ENCODE measurements at places on chromosomes 12 and 14.

DNA sequence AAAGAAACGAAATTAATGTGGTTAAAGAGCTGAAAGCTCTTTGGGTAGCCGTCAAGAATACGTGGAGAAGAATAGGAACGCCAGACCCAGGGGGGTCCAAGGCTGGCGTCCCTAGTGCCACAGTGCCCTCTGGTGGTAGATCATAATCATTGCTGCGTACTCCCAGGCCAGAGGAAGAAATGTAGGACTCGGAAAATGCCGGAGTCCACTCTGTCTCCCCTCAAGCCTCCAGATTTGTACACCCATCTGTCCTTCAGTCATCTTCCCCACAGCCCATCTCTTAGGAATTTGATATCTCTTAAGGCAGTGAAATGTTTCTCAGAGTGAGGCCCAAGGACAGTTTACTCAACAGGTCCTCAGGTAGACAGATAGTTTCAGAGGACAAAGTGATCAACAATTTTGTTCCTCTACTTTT, 25.4 kb upstream of the PLEKHG6 start:
- DNase-seq = no peak

GRCh38 chr14:89899291-89899690, 55.2 kb downstream of the EFCAB11 start:
- DNase-seq = no peak

GRCh38 chr12:100265732-100266584, 921 bp downstream of the DEPDC4 start:
- no peak for DNase-seq

DNA sequence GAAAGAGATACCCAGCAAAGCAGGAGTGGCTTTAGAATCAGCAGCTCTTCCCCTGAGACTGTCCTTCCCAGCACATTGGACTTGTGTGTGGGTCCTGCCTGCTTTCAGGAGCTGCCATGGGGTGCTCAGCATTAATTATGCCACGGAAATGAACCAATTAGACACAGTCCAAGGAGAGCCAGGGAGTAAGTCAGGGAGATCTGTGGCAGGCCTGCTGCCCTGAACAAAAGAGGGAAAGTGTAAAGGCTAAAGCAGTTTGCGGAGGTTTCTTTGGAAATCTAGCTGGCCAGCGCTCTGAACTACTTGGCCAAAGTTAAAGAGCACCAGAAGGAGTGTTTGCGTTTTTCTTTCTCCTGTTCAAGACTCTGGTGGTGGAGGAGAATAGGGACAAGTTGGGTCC, 65.7 kb upstream of the SRSF5 start:
- no peak for DNase-seq

- no peak for DNase-seq
These were observed 16.0 kb downstream of the PLD4 start for GRCh38 chr14:104940526-104941150.

- no peak for DNase-seq
These were observed 4.9 kb downstream of the CD9 start for GRCh38 chr12:6205144-6205539.

DNA sequence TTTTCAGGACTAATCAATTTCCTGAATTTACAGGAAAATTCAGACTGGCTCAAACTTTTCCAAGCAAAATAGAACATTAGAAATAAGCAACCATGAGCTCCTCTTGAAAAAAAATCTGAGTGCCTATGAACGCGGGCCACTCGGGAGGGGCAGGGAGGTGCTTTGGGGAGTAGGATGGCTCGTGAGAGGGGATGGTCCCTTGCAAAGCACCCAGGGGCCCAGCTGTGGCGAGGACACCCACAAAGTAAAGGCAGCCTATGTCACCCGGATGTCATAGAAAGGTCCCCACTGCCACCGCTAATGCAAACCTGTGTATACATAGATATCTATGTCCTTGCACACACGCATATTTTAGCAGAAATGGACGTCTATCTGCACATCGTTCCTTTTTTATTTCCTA, 309.9 kb downstream of the ADGRD1 start:
- no peak for DNase-seq

DNA sequence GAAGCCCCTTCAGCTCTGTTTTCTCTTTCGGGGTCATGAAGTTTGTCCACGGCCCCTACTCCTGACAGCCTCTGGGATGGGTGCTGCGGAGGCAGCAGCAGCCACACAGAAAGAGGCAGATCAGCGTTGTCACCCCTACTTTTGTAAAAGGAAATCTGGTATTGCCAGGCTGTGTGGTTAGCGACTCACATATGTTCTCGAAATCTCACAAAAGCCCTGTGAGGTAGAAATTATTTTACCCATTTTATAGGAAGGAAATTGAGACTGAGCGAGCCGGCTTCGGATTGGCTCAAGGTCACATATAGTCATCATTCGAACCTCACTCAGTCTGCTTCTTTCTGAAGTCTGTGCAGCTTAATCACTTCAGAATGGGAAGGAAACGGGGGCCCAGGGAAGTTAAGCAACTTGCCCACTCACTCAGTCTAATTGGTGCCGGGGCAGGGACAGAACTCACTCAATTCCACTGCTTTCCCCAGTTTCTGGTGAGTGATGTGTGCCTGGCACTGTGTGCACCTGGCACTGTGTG, 1.1 kb upstream of the CKAP4 start:
- DNase-seq = no peak

GRCh38 chr14:99824776-99825175, 31.6 kb downstream of the EML1 start:
- DNase-seq = no peak

DNA sequence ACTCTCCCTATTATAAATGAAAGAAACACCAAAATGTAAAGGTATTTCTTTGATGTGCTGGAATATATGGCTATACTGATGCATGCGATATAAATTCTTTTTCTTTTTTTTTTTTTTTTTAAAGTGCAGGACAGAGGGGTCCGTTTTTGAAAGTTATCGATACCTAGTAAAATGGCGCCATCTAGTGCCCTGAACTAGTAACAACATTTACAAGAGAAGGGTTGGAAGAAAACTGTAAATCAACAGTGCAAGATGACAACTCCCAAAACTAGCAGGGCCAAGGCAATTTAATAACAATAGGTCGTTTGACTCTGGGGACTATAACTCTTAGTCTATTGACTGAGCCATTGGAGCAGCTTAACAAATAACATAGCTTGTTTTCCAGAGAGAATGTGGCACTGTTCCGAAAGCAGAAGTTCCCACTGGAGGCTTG, 137.7 kb downstream of the SPTSSA start:
- no peak for DNase-seq

DNA sequence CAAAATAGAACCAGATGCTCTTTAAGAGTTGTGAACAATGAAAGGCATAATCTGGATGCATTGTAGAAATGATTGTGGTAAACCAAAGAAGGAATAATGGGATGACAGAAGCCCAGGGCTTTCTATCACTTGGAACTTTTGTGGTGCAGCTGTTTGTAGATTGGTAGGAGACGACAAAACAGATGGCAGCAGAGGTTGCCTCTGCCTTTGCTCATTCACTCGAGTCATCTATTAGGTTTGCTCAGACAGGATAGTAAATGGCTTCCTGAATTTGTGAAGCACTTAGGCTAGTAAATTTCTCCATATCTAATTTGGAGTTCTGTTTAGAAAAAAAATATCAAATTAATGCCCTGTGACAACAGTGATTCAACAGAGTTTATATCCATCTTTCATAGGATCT, 78.4 kb downstream of the FGD4 start:
- DNase-seq = no peak

- DNase-seq = no peak
These were observed 770.9 kb upstream of the FOXG1 start for GRCh38 chr14:27995691-27996090.

DNA sequence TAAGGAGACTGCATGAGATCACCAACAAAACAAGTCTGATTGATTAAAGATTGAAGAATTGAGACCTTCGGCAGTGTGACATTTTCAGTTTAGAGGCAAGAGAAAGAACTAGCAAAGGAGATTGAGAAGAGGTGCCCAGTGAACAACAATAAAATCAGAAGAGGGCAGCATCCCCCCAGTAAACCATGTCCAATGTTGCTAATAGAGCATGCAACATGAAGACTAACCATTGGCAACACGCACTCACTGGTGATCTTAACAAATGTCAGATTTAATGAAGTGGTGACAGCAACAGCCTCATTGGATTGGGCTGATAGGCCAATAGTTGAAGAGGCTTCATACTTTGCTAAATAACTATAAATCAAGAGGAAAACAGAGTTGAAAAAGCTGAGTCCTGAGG, 20.7 kb upstream of the TAS2R14 start:
- no peak for DNase-seq

DNA sequence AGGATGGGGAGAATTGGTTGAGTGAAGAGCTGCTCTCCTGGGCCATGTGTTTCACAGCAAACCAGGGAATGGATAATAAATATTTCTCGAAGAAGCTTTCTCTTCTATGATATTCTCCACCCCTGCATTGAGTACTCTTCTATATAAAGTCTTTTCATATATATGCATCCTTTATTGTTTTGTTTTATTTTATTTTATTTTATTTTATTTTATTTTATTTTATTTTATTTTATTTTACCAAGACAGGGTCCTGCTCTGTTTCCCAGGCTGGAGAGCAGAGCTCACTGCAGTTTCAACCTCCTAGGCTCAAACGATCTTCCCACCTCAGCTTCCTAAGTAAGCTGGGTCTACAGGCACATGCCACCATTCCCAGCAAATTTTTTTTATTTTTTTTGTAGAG, 85.8 kb downstream of the SCN8A start:
- no peak for DNase-seq

DNA sequence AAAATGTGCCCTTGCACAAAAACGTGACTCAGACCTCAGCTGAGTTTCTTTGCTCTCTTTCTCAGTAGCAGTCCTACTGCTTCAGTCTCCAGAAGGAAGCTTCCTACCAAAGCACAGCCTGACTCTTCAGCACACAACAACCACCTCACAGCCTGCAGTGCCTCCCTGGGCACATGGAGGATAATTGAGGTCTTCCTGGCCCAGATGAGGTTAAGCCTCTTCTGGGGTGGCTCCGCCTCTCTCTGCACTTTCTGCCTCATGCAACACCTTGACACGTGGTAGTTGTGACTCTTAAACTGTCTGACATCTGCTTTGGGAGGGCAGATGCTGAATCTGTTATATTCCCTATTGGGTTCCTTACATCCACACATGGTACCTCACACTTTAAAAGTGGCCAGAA, 33.8 kb downstream of the GIT2 start:
- DNase-seq = no peak

DNA sequence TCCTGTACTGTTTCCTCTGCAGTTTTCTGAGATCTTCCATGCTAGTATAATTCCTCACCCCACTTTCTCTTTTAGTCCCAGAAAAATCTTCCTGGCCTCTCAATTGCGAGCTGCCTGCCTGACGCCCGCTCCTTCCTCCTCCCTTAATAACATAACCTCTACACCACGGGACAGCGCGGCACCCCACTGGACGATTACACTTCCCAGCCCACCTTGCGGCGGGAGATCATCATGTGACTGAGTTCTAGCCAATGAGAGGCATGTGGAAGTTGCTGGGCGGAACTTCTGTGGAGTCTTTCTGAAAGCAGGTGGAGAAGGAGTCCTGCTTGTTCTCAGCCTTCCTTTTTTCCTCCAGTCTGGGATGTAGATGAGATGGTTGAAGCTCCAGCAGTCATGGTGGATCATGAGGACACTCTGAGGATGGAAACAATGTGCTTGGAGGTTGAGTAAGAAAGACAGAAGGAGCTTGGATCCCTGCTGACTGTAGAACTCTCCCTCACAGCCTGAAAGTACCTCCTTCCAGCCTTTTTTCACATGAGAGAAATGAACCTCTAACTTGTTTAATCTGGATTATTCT, 133.6 kb upstream of the VRK1 start:
- no peak for DNase-seq

DNA sequence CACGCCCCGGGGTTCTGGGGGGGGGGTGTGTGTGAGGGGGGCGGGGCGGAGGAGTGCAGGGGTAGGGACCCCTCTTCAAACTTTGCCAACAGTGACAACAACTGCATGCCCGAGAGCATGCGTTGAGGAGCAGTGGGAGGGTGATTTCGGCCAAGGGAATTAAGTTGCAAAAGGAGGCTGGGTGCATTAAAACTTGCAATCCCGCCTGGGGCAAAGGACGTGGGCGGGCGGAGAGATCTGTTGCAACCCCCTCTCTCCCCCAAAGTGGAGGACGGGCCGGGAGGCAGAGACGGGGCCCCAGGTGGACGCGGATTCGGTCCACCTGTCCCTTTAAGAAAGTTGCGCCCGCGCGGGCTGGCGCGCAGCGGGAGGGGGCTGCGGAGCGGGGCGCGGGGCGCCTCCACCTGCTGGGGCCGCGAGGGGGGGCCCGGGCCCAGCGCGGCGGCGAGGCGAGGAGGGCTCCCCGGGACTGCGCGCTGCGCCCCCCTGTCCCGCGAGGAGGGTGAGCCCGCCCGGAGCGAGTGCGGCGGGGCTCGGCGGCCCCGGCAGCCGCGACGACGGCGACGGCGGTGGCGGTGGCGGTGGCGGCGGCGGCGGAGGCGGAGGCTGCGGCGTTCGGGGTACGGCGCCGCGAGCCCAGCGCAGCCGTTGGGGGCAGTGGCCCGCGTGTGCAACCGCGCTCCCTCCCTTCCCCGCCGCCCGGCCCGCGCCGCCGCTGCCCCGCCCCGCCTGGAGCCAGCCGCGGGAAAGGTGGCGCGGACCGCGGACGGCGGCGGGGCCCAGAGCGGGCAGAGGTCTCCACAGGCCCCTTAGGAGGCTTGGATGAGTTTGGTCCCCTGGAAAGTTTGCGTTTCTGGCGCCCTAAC, 530 bp upstream of the FOXN4 start:
- DNase-seq = no peak

DNA sequence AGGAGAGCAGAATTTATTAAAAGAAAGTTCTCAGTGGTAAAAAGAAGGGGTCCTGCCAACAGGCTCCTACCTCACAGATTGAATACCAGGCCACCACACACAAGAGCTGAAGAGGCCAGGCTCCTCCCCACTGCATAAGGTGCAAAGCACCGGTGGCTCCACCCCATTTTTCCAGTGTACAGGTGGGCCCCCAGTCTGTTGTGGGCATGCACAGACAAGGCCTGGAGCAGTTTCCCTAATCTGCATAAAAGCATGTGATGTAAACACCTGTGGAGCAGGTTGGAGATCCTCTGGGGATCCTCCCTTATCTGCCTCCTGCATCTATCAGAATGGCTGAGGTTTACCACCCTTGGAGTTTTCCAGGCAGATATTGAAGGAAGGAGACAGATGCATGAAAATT, 45.7 kb upstream of the PDZRN4 start:
- no peak for DNase-seq

GRCh38 chr12:117580718-117581062, 219.3 kb upstream of the NOS1 start:
- no peak for DNase-seq

DNA sequence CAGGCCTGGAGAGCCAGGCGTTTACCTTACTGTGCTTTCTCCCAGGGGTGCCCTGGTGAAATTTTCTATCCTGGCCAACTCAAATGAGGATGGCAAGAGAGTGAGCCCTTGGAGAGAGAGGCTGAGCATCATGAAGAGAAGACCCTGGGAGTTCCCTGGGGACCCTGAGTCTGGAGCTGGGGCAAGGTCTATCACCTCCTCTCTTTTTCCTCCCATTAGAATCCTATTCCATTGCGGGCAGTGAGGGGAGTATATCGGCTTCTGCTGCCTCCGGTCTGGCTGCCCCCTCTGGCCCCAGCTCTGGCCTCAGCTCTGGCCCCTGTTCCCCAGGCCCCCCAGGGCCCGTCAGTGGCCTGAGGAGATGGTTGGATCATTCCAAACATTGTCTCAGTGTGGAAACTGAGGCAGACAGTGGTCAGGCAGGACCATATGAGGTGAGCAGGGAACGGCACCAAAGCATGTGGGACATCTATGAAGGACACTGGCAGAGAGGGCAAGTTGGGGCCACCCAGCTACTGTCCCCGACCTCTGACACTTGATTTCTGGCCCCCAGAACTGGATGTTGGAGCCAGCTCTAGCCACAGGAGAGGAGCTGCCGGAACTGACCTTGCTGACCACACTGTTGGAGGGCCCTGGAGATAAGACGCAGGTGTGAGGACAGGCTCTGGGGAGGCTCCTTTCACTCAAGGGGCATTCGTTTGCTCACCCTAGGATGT, 1.6 kb downstream of the ARHGEF25 start:
- no peak for DNase-seq

Data from right renal cortex interstitium (tissue), 3 donors.